ENCODE measurements at places on chromosomes 1 and 21. TPM values are rescaled to one million over a fixed set of nuclear protein-coding genes. Genes with fewer than 3 reads are reported as not detected.

DNA sequence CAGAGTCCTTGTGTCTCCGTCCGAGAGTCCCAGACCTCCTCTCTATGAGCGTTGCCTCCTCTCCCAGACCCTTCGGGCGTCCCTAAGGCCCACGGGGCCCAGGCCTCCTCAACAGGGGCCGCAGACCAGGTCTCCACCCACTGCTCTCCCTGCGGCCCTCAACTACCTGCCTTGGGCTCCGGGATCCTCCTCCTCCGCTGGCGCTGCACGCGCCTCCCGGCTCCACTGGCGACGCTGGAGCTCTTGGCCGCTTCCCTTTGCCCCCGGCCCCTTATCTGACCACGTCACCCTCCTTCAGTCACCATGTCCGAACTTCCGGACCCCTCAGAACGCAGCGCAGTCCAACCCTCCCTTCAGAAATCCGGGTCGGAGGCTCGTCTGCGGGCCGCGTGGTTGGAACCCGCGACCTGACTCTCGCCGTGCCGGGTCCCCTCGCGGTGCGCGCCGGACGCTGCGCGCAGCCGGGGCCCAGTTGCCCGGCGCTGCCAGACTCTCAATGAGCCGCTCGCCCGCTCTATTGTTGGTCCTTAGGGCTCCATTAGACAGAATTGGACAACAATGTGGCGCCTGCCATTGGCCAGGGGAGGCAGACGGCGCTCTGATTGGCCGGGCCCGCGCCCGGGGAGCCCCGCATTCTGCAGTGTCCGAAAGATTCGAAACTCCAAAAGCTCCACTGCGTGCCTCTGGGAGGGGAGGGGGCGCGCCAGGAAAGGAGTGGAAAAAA, at the start of gene DMRTA2:
Gene DMRTA2, minus strand, starts transcription at position 498 of the 724 bp plus-strand sequence. CDS start 1,907 bp downstream, outside the sequence.
- peak; percentile 59 for DNase-seq
- no peak within 1 kb of the TSS for H3K27ac ChIP-seq
- peaks cover 11% of the 10 kb centered on the region for H3K36me3 ChIP-seq
- peak within 1 kb of the TSS; percentile 79 for H3K4me3 ChIP-seq

DNA sequence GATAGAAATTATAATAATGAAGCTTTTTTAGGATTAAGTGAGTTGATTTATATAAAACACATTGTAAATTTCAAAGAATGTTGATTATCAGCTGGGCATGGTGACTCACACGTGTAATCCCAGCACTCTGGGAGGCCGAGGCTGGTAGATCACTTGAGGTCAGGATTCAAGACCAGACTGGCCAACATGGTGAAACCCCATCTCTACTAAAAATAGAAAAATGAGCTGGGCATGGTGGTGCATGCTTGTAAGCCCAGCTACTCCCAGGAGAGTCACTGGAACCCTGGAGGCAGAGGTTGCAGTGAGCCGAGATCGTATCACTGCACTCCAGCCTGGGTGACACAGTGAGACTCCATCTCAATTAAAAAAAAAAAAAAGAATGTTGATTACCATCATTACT, 18.4 kb downstream of the ADAMTS1 start:
- H3K36me3 ChIP-seq: no peaks in the 10 kb centered on the region
- no peak for DNase-seq
- peaks cover 1% of the 10 kb centered on the region for H3K27me3 ChIP-seq
- H3K4me1 ChIP-seq: peaks cover under 1% of the 10 kb centered on the region

- no peak for DNase-seq
- H3K36me3 ChIP-seq: peaks cover 4% of the 10 kb centered on the region
- no peak overlapping the region for H3K4me3 ChIP-seq
These were observed 119.5 kb upstream of the HOOK1 start for GRCh38 chr1:59695252-59695651.

GRCh38 chr1:114490274-114490693, 20.7 kb downstream of the TRIM33 start:
- no peak for DNase-seq
- H3K4me3 ChIP-seq: no peak overlapping the region
- no peak overlapping the region for H3K27ac ChIP-seq
- H3K4me1 ChIP-seq: no peaks in the 10 kb centered on the region
- H3K36me3 ChIP-seq: no peaks in the 10 kb centered on the region
- H3K27me3 ChIP-seq: peaks cover 2% of the 10 kb centered on the region

The CLCNKB gene
- 0.59 TPM for total RNA-seq

All from endothelial cell (in vitro differentiated cells).